ENCODE measurements at places on chromosomes 4 and X. TPM values are rescaled to one million over a fixed set of nuclear protein-coding genes. Genes with fewer than 3 reads are reported as not detected.

KANTR gene
- total RNA-seq = 7.6 TPM

PTPN13 gene
- 0.37 TPM for total RNA-seq

ITGB1BP2 gene
- 1.3 TPM for total RNA-seq

RNF212 gene
- 0.85 TPM for total RNA-seq

PPEF2 gene
- not detected for total RNA-seq

PPP1R2C gene
- not detected for total RNA-seq

AMTN gene
- not detected for total RNA-seq

BEX2 gene
- 0.68 TPM for total RNA-seq

CWH43 gene
- total RNA-seq = not detected

SSX2 gene
- total RNA-seq = not detected

VCX2 gene
- not detected for total RNA-seq

ABRAXAS1 gene
- 24.5 TPM for total RNA-seq

ZFP42 gene
- total RNA-seq = 0.34 TPM

MAGIX gene
- 0.84 TPM for total RNA-seq

ACE2 gene
- under 0.01 TPM for total RNA-seq

ZCCHC4 gene
- total RNA-seq = 8.3 TPM

ANXA3 gene
- total RNA-seq = 60.6 TPM

ENPEP gene
- 0.14 TPM for total RNA-seq

SPARCL1 gene
- 158 TPM for total RNA-seq

DGKK gene
- not detected for total RNA-seq

TRAM1L1 gene
- total RNA-seq = 0.17 TPM

ODAPH gene
- not detected for total RNA-seq

RBM47 gene
- 4.6 TPM for total RNA-seq

GABRE gene
- 8.4 TPM for total RNA-seq

MGAT4D gene
- total RNA-seq = not detected

GPC4 gene
- 0.14 TPM for total RNA-seq

TRPC5OS gene
- total RNA-seq = not detected

SOWAHD gene
- not detected for total RNA-seq

COL4A5 gene
- 48.0 TPM for total RNA-seq

GPR82 gene
- not detected for total RNA-seq

PAGE1 gene
- not detected for total RNA-seq

TMEM184C gene
- total RNA-seq = 51.7 TPM

SHROOM4 gene
- 39.0 TPM for total RNA-seq

ETDA gene
- not detected for total RNA-seq

MAP7D2 gene
- total RNA-seq = 0.17 TPM

CHRDL1 gene
- total RNA-seq = 0.09 TPM

EMCN gene
- 127 TPM for total RNA-seq

SPATA4 gene
- total RNA-seq = not detected

SEPSECS gene
- total RNA-seq = 10.2 TPM

GAGE12E gene
- not detected for total RNA-seq

CENPVL2 gene
- not detected for total RNA-seq

UGT2B10 gene
- not detected for total RNA-seq

STK32B gene
- 24.2 TPM for total RNA-seq

CT45A2 gene
- total RNA-seq = not detected

OPHN1 gene
- 11.7 TPM for total RNA-seq

CXCL3 gene
- 0.85 TPM for total RNA-seq

SSX3 gene
- total RNA-seq = not detected

SSX2B gene
- total RNA-seq = not detected

LNX1 gene
- total RNA-seq = 3.1 TPM

CSAG3 gene
- total RNA-seq = not detected

CT47B1 gene
- total RNA-seq = not detected

ASB9 gene
- total RNA-seq = 5.3 TPM

PABPC5 gene
- total RNA-seq = 2.0 TPM

Measured in dermis blood vessel endothelial cell (primary cell).